Activated CD4-positive, alpha-beta T cell treated with anti-CD3 and anti-CD28 coated beads, Interleukin-10, Interleukin-2, amounts not matched to agents 100 ng/mL and 50 ng/mL, durations not matched to agents 16 hours and 8 hours (primary cell): ENCODE measurements at places on chromosomes 4 and X.

DNA sequence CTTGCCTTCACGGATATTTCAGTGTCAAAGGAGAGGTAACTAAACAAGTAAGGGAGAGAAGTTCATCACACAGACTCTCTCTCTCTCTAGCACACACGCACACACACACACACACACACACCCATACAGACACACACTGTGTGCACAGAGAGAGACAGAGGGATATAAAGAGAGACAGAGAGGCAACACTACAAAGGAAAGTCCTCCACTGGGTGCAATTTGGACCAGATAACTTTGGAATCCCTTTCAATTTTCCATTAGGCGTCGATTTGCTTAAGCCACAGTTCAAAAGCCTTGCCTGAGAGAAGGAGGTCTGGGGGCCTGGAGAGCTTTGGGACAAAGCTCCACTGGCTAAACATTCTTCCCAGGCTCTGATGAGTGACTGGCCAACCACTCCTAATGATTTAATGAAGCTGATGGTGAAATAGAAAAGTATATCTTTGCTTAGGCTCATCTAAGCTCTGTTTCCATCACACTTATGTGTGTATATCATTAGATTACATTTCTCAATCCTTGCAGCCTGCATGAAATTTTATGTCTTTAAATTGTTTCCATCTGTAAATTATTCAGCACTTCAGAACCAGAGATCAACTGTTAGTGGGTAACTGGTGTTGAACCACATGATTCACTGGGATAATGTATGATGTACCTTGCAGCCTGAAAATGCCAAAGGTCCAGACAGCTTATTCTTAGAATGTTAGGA, 180.8 kb downstream of the MAGEB17 start:
- DNase-seq, result no peak

DNA sequence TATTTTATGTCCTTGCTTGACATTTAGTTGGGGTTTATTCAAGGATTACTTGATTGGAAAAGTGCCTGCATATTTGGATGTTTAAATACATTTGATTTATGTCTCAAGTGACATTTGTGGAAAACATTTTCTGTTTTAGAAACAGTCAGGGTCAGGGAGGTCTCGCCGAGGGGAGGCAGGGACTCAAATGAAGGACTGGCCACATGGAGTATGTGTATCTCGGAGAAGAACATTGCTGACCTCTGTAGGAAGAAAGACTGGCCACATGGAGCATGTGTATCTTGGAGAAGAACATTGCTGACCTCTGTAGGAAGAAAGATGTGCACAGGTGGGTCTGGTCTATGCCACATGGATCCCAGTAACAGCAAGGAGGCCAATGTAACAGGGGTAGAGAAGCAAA, 233.6 kb downstream of the TRIML1 start:
- DNase-seq, result no peak

DNA sequence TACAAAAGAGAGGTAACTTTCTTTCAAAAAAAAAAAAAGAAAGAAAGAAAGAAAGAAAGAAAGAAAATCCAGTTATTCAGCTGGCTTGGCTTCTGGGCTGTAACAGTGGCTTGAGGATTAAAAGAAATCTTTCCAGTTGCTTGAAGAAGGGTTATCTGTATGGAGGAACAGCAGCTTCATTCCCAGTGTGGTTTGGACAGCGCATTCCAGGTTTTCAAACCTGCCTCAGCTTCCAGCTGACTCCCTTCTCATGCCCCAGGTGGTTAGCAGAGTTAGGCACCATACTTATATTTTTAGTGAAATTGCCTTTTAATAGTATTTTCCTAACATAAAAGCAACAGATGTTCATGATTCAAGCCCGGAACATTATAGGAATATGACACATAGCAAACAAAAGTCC, 48.6 kb downstream of the TMEM164 start:
- DNase-seq, result no peak

DNA sequence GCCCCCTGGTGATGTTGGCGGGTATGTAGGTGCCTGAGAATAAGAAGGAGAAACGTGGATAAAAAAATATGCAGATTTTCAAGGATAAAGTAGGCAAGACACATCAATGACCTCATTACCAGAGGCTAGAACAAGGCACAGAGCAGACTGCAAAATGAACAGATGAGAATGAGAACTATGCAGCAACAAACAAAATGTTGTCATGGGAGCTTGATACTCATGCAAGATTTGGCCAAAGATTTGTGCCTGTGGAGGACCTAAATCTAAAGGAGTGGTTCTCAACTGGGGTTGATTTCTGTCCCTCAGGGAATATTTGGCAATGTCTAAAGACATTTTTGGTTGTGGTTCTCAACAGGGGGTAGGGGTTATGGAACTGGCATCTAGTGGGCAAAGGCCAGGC, 177.3 kb downstream of the FRMPD4 start:
- no peak for DNase-seq

- no peak for DNase-seq
Observed at GRCh38 chr4:141133999-141134995, 1.0 kb upstream of the RNF150 start.

GRCh38 chrX:19440713-19441112, 74.6 kb downstream of the MAP3K15 start:
- no peak for DNase-seq

DNA sequence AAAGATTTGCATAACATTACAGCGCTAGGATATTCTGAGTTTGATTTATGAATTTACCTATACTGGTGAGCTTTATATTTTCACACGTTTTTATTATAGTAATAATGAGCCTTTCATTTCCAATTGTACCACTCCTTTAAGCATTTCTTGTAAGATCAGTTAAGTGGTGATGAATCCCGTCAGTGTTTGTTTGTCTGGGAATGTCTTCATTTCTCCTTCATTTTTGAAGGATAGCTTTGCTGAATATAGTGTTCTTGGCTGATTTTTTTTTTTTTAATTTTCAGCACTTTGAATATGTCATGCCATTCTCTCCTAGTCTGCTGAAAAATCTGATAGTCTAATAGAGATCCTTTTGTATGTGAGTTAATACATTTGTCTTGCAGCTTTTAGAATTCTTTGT, 70.1 kb downstream of the IL15 start:
- DNase-seq, result no peak

GRCh38 chr4:97396097-97396496, 747.2 kb downstream of the STPG2 start:
- no peak for DNase-seq
